ENCODE measurements at places on chromosomes 16 and 17. TPM values are rescaled to one million over a fixed set of nuclear protein-coding genes. Genes with fewer than 3 reads are reported as not detected.

Gene CFAP52
- total RNA-seq, result not detected

Gene TP53TG3C
- not detected for total RNA-seq

Gene DRC3
- 12.7 TPM for total RNA-seq

Gene PRSS22
- total RNA-seq, result not detected

Gene KRTAP4-5
- total RNA-seq, result not detected

Gene PRR35
- not detected for total RNA-seq

Gene STAC2
- 0.59 TPM for total RNA-seq

Gene SCO1
- total RNA-seq, result 27.0 TPM

Gene NPIPA5
- 4.4 TPM for total RNA-seq

Gene TSPOAP1
- 43.7 TPM for total RNA-seq

Gene SLC43A2
- 15.6 TPM for total RNA-seq

Gene TUBB3
- not detected for total RNA-seq

Gene HSD17B1
- total RNA-seq, result 0.35 TPM

Gene SUMO2
- total RNA-seq, result 57.4 TPM

Gene FNDC8
- not detected for total RNA-seq

Gene CLEC18A
- total RNA-seq, result not detected

Gene OR2C1
- total RNA-seq, result not detected

Gene DECR2
- 19.3 TPM for total RNA-seq

Gene EPOP
- 1.0 TPM for total RNA-seq

Gene KIF19
- total RNA-seq, result 1.7 TPM

Gene ZG16
- not detected for total RNA-seq

Gene CDRT15L2
- not detected for total RNA-seq

Gene SLC47A2
- total RNA-seq, result not detected

Gene NACA2
- total RNA-seq, result not detected

Gene KRT23
- not detected for total RNA-seq

Gene CYB5B
- total RNA-seq, result 24.1 TPM

Gene RNF151
- not detected for total RNA-seq

Gene KRT28
- total RNA-seq, result not detected

Gene ZNF668
- 6.4 TPM for total RNA-seq

Gene OR3A3
- not detected for total RNA-seq

Gene ZNF263
- total RNA-seq, result 69.2 TPM

Gene TAF15
- 101 TPM for total RNA-seq

Gene UBE2Z
- total RNA-seq, result 58.1 TPM

Gene CIAO3
- total RNA-seq, result 14.1 TPM

Gene LITAFD
- not detected for total RNA-seq

Data from uterus (tissue), 4 donors.